Hippocampal formation (tissue), 2 donors: ENCODE measurements at places on chromosomes 3 and 15.

DNA sequence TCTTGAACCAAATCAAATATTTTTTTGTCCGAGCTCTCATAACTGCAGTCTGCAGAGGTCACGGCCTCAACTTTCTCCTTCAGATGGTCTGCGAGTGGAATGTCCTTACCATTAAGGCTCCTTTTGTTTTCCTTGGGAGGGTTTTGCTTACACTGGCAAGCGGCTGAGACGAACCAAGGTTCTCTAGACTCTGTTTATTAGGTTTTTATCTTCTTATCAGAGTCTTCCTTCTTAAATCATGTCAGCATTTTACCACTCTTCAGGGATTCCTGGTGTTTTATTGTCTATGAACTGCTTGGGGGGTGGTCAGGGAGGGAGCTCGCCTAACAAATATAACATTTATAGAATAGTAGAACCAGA, 773.7 kb upstream of the NR2F2 start:
- no peak for DNase-seq

DNA sequence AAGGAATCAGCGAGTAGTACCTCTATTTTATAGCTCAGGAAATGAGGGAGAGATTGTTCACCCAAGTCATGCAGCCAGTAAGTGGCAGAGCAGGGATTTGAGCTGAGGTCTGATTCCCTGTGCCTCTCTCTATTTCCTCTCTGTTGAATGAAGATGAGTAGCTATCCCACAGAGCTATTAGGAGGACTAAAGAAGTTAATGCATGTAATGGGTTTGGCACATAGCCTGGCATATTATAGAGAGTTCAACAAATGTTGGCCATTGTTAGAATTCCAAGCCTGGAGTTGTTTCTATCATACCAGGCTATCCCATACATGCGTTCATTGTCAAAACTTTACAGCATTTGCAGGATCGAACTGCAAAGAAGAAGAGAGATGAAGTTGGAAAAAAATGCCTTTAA, 21.8 kb upstream of the KLHL6 start:
- no peak for DNase-seq

- DNase-seq: no peak
Measured at GRCh38 chr3:134337511-134338200, 36.6 kb downstream of the AMOTL2 start.

DNA sequence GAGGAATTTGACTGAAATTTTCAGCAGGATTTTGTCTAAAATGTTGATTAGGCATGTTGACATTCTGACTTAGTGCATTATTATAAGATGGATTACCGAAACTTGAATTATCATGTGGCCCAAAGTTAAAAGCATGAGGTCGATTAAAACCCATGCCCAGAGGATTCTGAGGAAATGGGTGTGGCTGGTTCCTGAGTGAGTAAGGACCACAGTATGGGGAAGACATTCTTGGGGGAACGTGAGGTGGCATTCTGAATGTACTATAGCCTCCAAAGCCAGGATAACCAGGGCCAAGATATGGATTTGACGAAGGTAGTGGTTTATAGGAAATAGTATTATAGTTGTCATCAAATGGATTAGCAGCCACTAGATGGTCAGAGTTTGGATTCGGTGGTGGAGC, 38.7 kb upstream of the DNAAF4 start:
- DNase-seq: no peak

DNA sequence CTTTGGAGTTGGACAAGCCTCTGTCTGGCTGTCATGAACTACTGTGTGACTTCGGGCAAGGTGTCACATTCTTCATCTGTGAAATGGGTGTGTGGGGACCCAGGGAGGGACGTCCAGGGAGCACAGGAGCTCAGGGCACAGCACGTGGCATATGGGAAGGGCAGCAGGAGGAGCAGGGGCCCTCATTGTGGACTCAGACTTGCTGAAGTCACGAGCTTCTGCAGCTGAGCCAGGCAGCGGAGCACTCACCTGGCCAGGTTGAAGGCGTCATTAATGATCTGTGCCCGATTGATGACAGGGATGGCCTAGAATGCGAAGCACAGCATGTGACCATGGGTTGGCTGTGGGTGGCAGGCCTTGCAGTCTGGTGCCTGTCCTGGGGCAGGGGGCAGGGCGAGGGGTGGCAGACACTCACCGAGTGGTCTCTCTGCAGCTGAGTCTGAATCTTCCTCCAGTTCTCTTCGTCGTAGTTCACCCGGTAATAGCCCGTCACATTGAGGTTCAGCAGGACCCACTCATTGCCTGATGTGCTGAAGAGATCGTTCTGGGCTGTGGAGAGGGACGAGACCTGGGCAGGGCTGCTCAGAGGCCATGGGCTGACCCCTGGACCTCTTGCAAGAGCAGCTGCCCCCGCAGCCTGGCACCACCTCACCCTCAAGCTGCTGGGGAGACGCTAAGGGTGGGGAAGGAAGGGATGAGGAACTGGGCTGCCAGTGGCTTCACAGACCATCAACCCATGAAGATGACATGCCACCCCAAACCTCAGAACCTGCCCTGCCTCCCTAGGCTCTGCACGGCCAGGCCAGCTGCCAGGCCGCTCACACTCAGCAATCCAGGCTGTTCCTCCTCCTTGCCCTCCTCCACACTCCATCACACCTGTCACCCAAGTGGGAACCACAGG, 15.4 kb downstream of the ANPEP start:
- no peak for DNase-seq

DNA sequence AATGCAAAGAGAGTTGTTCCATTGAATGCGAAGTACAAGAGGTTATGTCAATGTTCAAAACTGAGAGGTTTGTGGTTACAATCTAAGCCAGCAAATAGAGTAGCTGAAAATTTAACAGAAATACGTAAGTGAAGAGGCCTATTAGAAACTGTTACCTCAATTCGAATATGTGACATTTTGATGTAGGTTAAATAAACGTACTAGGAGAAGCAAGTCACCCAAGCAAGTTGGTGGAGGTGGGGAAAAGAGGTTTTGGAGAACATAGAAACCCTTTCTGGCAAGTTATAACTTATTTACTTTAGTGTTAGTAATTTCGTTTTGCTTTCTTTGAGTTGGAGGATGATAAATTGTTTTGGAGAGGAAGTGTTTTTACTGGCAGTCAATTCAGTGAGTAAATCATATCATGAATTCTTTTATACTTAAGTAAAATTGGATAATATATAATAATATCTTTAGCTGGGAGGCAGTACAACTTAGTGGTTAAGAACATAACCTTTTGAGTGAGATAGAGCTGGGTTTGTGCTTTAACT, 91.2 kb upstream of the NAALADL2 start:
- no peak for DNase-seq

DNA sequence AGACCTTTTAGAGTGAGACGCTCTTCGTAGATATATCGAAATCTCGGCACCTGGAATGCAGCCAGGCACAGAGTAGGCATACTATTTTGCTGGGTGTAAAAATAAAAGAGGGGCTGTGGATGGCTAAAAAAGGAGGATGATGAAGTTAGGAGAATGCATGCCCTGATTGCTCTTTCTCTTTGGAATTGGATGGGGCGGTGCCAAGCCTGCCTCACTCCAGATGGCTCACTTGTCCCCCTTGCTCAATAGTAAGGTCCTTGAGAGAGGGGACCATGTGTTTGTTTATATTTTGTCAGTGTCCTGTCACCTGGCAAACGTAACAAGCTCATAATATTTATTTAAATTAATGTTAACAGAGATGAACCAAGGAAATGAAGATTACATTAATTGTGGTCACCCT, 33.0 kb downstream of the SNRK start:
- DNase-seq: no peak

DNA sequence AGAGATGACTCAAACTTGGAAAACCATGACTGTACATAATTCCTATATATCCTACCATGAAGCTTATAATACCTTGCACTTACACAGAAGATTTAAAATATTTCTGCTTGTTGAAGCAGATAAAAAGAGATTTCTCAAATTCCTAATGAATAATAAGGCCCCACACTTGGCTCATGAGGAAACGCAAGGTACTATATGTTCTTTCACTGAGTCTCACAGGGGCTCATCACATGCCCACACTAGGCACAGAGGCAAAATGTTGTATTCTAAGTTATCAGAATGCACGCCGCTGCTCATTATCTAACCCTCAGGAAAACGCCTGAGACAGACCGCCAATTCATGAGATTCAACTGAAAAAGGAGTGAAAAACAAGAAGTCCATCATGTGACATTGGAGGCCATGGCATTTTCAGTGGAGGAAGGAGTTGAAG, 5.6 kb downstream of the MYO1E start:
- DNase-seq: no peak
